Diencephalon (tissue), 1 donor: ENCODE measurements at places on chromosomes 1 and 21. TPM values are rescaled to one million over a fixed set of nuclear protein-coding genes. Genes with fewer than 3 reads are reported as not detected.

The PADI1 gene
- 0.92 TPM for total RNA-seq

The KCNE2 gene
- 0.23 TPM for total RNA-seq

The KMO gene
- total RNA-seq: 1.4 TPM

The CEP104 gene
- total RNA-seq: 24.9 TPM

The SDHC gene
- 21.0 TPM for total RNA-seq

The MYBPH gene
- not detected for total RNA-seq

The PROK1 gene
- not detected for total RNA-seq

The S100A12 gene
- 4.8 TPM for total RNA-seq

The PRR9 gene
- not detected for total RNA-seq

The C4BPA gene
- not detected for total RNA-seq

The EVA1C gene
- 2.1 TPM for total RNA-seq

The TAL1 gene
- 5.8 TPM for total RNA-seq

The SELL gene
- 1.4 TPM for total RNA-seq

The NHLH1 gene
- total RNA-seq: 0.23 TPM

The TFAP2E gene
- total RNA-seq: 0.69 TPM

The ANGPTL3 gene
- total RNA-seq: not detected

The RIPK4 gene
- not detected for total RNA-seq

The LCE6A gene
- total RNA-seq: not detected

The ADGRB2 gene
- total RNA-seq: 59.5 TPM

The BSND gene
- total RNA-seq: not detected

The KANK4 gene
- total RNA-seq: 2.3 TPM

The CR2 gene
- total RNA-seq: not detected

The GPR25 gene
- total RNA-seq: 0.46 TPM

The HAX1 gene
- total RNA-seq: 61.1 TPM

The BTBD8 gene
- 93.0 TPM for total RNA-seq

The SAMD11 gene
- 4.4 TPM for total RNA-seq

The HFM1 gene
- total RNA-seq: 28.8 TPM

The FCRL5 gene
- not detected for total RNA-seq

The SYF2 gene
- 36.9 TPM for total RNA-seq

The BRDT gene
- not detected for total RNA-seq

The IL20 gene
- not detected for total RNA-seq

The LCE1D gene
- not detected for total RNA-seq

The SPRR2B gene
- not detected for total RNA-seq

The USH2A gene
- total RNA-seq: 1.4 TPM

The CELA2A gene
- total RNA-seq: not detected

The KPNA6 gene
- total RNA-seq: 36.2 TPM

The PTGFRN gene
- total RNA-seq: 72.0 TPM

The MR1 gene
- total RNA-seq: 0.46 TPM

The ZP4 gene
- total RNA-seq: not detected

The KCNK2 gene
- 34.8 TPM for total RNA-seq

The ADCY10 gene
- 0.69 TPM for total RNA-seq

The RHEX gene
- total RNA-seq: not detected

The C4BPB gene
- total RNA-seq: not detected
